CD4-positive, alpha-beta memory T cell (primary cell): ENCODE measurements at places on chromosomes 16 and 17.
A peak's percentile ranks its signal among the peaks of the same experiment; 100 is the strongest.

DNA sequence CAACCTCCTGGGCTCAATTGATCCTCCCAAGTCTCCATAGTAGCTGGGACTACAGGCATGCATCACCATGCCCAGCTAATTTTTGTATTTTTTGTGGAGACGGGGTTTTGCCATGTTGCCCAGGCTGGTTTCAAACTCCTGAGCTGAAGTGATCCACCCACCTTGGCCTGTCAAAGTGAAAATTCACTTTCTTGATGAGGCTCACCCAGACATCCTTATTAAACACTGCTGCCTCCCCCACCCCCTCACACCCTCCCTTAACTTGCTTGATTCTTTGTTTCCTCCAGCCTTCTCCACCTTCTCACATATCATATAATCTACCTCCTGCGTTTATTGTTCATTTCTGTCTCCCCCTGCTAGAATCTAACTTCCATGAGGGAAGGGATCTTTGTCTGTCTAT, 46.0 kb upstream of the TEX2 start:
- DNase-seq: no peak

GRCh38 chr16:6846452-6846851, 486.2 kb upstream of the RBFOX1 start:
- no peak for DNase-seq

GRCh38 chr17:80673152-80673920, 128.7 kb downstream of the RPTOR start:
- DNase-seq: no peak

GRCh38 chr17:17070931-17071330, 28.7 kb downstream of the MPRIP start:
- DNase-seq: no peak

- no peak for DNase-seq
Measured at GRCh38 chr16:79407005-79407404, 193.5 kb downstream of the MAF start.

- DNase-seq: no peak
Measured at GRCh38 chr17:9002606-9003354, 18.5 kb upstream of the NTN1 start.

GRCh38 chr16:48607056-48607825, 2.7 kb downstream of the N4BP1 start:
- DNase-seq: no peak

GRCh38 chr16:88300463-88300835, 82.3 kb upstream of the ZNF469 start:
- no peak for DNase-seq

- no peak for DNase-seq
Measured at GRCh38 chr17:8224891-8225812, 14.8 kb upstream of the AURKB start.

- no peak for DNase-seq
Measured at GRCh38 chr16:68642047-68642435, 3.1 kb upstream of the CDH3 start.

GRCh38 chr17:49634485-49634860, 43.4 kb downstream of the SPOP start:
- DNase-seq: no peak

GRCh38 chr16:57391300-57391699, 13.3 kb upstream of the CCL17 start:
- DNase-seq: no peak

GRCh38 chr16:72997141-72997542, 50.8 kb downstream of the ZFHX3 start:
- DNase-seq: no peak

GRCh38 chr16:1133810-1134520, 18.9 kb upstream of the CACNA1H start:
- DNase-seq: no peak

DNA sequence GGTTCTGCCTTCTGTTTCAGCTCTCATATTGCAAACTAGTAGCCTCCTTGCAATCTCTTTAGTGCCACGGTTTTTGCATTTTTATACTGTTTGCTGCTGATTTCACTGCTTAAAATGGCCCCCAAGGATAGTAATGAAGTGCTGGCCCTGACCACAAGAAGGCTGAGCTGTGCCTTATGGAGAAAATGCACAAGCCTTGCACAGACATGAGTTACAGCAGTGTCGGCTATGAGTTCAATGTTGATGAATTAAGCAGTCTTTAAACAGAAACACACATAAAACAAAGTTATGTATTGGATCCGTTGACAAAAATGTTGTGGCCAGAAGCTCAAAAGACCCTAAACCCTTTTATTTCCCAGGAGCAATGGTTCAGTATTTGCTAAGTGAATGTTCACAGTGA, 210.6 kb upstream of the DYNLRB2 start:
- DNase-seq: no peak

- no peak for DNase-seq
Measured at GRCh38 chr17:61205931-61206330, 193.7 kb upstream of the TBX2 start.

GRCh38 chr16:77736879-77737278, 14.6 kb downstream of the NUDT7 start:
- no peak for DNase-seq

DNA sequence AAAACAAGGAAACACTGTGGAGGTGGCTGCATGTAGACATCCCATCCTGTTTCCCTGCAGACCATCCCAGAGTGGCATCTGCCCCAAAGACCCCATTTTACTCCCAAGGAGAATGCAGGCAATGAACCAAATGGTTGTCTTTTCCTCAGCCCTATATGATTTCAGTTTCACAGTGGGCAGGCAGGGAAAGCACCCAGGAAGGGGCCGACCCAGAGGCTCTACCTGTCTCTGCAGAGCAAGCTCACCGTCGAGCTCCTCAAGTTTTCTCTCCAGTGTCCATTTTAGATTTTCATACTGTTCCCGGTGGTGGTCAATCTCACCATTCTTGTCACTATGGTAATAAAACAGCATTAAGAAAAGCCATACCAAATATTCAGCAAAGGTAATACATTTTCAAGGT, 14.6 kb downstream of the CCDC57 start:
- DNase-seq: no peak

DNA sequence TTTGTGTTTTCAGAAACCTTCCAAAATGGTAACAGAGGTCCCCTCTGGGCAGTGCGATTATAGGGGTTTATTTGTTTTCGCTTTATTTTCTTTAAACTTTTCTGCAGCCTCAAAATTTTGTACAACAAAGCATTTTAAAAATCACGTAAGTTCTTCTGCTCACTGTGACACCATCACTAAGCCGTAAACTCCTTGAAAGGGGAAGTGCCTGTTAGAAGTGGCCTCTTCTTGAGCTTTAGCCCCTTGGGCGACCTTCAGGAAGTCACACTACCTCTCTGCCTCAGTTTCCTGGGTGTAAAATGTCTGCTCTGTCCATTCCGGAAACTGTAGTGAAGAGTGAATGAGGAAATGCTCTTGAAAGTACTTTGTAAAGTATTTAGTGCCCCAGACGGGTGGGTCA, 26.6 kb downstream of the ARHGAP27 start:
- DNase-seq: no peak

DNA sequence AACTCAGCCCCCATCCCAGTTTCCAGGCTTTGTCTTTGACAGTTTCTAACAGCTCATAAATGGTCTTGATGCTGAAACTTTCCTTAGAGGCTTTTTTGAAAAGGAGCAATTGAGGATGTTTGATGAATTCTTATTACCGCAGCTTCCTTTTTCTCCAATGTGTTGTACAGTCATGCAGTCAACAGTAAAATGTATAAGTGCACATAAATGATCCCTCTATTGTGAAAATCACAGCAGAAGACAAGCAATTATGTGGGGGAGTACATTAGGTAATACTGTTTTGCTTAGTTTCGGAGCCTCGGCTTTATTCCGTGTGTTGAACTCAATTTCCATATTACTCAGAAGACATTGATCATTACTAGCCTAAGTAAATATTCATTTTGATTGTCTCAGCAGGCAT, 673.7 kb downstream of the CDH8 start:
- DNase-seq: no peak

DNA sequence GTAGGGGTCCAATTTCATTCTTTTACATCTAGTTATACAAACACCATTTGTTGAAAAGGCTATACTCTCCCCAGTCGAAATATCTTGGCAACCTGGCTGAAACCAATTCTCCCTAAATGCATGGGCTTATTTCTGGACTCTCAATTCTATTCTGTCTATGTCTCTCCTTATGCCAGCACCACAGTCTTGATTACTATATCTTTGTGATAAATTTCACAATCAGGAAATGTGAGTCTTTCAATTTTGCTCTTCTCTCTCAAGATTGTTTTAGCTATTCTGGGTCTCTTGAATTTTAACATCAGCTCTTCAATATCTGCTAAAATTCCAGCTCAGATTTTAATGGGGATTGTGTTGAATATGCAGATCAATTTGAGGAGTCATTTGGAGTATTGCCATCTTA, 5.9 kb upstream of the TRIM25 start:
- no peak for DNase-seq

GRCh38 chr17:47276868-47277267, 23.2 kb downstream of the ITGB3 start:
- DNase-seq: no peak

DNA sequence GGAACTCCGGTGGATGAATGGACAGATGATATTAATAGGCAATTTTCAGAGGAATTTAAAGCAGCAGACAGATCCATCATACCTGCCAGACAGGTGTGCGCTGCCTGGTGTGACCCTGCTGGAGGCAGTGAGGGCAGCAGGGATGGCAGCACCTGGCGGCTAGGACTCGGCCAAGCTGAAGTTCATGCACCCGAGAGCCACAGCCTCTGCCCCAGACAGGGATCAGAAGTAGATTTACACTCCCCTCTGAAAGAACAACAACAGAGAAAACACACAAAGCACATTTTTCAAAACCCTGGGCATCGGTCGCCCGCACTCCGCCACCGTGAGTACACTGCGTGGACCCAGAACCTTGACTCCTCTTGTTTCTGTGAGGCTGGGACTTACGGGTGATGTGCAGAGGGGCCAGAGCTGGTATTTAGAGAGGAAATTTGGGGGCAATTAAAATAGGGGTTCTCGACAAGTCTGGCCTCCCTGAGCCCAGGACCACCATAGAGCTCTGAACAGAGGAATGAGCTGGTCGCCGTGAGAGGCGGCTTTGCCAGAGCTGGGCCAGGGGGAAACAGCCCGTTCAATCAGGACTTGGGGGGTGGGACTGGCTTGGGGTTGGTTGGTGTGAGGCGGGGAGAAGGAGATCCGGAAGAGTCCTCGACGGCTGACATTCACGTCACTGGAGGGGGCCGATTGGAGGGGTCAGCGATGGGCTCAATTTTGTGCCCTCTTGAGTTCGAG, 101.0 kb downstream of the METRNL start:
- DNase-seq: no peak

GRCh38 chr17:57478478-57479250, 222.3 kb downstream of the MSI2 start:
- no peak for DNase-seq

DNA sequence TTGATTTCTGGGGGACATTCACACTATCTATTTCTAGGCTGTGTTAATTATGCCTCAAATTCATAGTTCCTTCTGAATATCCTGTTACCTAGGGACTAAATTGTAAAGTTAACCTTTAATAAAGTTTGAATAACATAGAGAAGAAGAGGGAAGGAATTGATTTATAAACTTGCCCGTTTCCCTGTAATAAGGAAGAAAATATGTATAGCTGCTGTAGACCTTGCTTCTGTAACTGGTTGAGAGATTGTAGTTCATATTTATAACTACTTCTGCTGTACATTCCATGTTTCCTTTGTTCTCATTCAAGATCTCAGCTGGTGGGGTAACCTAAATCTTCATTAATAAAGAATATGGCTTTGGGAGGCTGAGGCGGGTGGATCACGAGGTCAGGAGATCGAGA, 19.2 kb downstream of the NF1 start:
- no peak for DNase-seq

GRCh38 chr17:30323262-30323894, 10.5 kb downstream of the TMIGD1 start:
- peak; percentile 87 for DNase-seq

DNA sequence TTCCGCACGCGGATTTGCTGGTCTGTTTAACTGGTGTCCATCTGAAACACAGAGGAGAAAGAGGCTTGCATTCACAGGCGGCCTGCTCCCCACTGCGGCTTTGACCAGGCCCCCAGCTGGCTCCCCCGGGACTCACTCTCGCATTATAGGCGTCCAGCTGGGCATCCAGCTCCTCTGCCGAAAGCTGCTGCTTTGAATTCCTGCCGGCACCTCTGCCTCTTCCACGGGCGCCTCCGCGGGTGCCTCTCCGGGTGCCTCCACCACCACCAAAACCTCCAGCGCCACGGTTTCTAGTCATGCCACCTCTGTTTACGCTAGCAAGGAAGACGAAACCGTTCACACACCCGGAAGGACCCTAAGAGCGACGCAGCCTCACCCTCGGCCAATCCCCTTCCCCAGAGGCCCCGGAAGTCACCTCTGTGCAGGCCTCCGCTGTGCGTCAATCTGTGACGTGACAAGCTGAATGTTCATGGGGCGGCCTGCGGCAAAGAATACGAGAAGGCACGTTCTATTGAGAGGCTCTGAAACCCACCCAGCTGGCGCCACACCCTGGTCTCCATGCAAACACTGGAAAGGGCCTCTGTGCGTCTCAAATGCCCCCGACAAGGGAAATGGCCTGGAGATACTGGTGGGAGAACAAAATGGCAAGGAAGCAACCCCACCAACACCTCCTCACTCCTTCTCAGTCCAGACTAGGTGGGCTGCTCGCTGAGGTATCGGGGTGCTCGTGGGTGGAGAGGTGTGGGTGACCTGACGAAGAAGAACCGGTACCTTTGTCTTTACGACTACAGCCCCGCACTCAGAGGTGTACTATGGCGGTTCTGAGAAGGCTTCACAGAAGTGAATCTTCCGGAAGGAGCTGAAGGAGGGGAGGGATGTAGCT, 3.0 kb downstream of the ALYREF start:
- no peak for DNase-seq

- DNase-seq: no peak
Measured at GRCh38 chr17:52283872-52284271, 125.4 kb upstream of the CA10 start.

GRCh38 chr16:2468233-2468724, 2.8 kb upstream of the NTN3 start:
- DNase-seq: no peak

DNA sequence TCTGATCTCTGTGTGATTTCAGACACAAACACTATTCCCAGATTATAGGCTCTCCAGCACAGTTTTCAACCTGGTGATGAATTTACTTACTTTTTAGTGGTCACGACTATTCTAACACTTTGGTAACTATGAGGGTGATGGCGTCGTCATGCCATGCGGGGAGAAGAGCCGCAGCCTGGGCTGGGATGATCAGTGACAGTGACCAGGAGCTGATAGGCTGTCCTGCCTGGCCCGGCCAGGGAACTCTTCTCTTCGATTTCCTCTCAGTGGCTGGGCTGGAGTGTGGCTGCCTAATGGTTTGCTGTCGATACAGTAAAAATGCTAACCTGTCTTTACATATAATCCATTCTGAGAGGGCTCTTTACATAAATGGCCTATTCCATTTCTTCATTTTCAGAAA, 113.1 kb downstream of the IRX3 start:
- DNase-seq: no peak

- no peak for DNase-seq
Measured at GRCh38 chr17:72525225-72526015, 404.6 kb downstream of the SOX9 start.
